ENCODE measurements at places on chromosomes 3 and 15. TPM values are rescaled to one million over a fixed set of nuclear protein-coding genes. Genes with fewer than 3 reads are reported as not detected.

CIAO2A gene
- total RNA-seq, result 65.1 TPM

A4GNT gene
- not detected for total RNA-seq

U2SURP gene
- total RNA-seq, result 44.8 TPM

ACOX2 gene
- total RNA-seq, result 25.8 TPM

KCNMB2 gene
- not detected for total RNA-seq

GABRB3 gene
- 0.71 TPM for total RNA-seq

PYGO1 gene
- total RNA-seq, result 8.6 TPM

FGF12 gene
- total RNA-seq, result 0.09 TPM

CSPG5 gene
- 0.18 TPM for total RNA-seq

SLC28A2 gene
- total RNA-seq, result not detected
